A549 treated with RU486 at 1 μM for 4 hours (cell line): ENCODE measurements at places on chromosomes 6 and 20. TPM values are rescaled to one million over a fixed set of nuclear protein-coding genes. Genes with fewer than 3 reads are reported as not detected.

Gene HLA-G
- 0.13 TPM in 1 of 5 replicates, not detected in the others for total RNA-seq

Gene MEP1A
- total RNA-seq: not detected in 5 replicates

Gene CCDC170
- total RNA-seq: 0.10 to 0.15 TPM (median 0.12 TPM) in 4 of 5 replicates, not detected in the other

Gene GTSF1L
- total RNA-seq: not detected in 5 replicates

Gene UST
- 2.2 to 3.5 TPM (median 2.5 TPM) in 5 replicates for total RNA-seq

Gene RTF2
- total RNA-seq: 80.1 to 100 TPM (median 88.8 TPM) in 5 replicates

Gene TMEM217
- 0.80 to 1.1 TPM (median 0.97 TPM) in 5 replicates for total RNA-seq
